ENCODE measurements at places on chromosomes 11 and 22.

GRCh38 chr22:32905400-32905799, 103.9 kb downstream of the TIMP3 start:
- DNase-seq: no peak

- no peak for DNase-seq
Measured at GRCh38 chr11:112795142-112795815, 165.9 kb upstream of the NCAM1 start.

- no peak for DNase-seq
Measured at GRCh38 chr22:31367426-31367825, 21.3 kb upstream of the PATZ1 start.

GRCh38 chr11:36540998-36541397, 26.8 kb upstream of the RAG1 start:
- no peak for DNase-seq

DNA sequence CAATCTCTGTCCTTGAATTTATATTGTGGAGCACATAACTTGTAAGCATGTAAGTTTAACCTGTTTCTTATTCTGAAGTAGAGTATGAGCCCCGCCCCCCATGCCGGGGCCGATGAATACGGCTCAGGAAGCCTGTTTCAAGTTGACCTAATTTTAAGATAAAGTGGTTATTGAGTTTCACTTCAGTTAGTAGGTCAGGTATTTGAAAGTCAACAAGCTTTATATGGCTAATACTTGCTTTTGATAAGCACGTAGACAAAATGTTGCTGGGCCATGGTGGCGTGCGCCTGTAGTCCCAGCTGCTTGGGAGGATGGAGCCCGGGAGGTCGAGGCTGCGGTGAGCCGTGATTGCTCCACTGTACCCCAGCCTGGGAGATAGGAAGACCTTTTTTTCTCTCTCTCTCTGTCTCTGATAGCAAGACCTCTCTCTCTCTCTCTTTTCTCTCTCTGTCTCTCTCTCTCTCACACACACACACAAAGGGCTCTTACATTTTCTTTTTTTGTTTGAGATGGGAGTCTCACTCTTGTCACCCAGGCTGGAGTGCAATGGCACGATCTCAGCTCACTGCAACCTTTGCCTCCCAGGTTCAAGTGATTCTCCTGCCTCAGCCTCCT, 14.4 kb downstream of the YWHAH start:
- no peak for DNase-seq
